ENCODE measurements at places on chromosomes 13 and 19.

GRCh38 chr13:39224671-39225240, 186.5 kb downstream of the NHLRC3 start:
- no peak for DNase-seq

GRCh38 chr19:5694956-5695648, 5.0 kb downstream of the RPL36 start:
- no peak for DNase-seq

DNA sequence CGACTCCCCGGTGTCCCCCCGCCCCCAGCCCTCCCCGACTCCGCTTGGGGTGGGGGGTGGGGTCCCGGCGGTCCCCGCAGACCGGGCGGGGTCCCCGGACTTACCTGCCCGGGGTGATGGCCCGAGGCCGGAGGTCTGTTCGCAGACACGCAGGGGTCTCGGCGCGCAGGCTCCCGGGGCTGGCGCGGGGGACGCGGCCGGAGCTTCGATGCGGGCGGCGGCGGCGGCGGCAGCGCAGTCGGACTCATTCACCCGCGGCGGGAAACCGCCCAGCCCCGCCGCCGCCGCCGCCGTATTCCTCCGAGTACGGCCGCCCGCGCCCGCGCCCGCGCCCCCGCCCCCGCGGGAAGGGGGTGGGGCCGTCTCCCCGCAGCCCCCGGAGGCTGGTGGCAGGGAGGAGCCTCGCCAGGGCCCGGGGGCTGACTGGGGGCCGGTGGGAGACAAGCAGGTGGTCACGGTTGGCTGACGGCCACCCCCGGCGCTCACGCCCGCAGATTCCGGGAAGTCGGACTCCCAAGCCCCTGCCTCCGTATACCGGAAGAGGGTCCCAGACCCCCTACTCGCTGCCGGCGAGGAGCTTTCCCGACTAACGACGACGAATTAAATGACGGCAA, at the start of gene C2CD4C:
TSS of gene C2CD4C (minus strand) at position 246 of the 614 bp plus-strand sequence. CDS start 786 bp downstream, outside the sequence.
- DNase-seq, result no peak

DNA sequence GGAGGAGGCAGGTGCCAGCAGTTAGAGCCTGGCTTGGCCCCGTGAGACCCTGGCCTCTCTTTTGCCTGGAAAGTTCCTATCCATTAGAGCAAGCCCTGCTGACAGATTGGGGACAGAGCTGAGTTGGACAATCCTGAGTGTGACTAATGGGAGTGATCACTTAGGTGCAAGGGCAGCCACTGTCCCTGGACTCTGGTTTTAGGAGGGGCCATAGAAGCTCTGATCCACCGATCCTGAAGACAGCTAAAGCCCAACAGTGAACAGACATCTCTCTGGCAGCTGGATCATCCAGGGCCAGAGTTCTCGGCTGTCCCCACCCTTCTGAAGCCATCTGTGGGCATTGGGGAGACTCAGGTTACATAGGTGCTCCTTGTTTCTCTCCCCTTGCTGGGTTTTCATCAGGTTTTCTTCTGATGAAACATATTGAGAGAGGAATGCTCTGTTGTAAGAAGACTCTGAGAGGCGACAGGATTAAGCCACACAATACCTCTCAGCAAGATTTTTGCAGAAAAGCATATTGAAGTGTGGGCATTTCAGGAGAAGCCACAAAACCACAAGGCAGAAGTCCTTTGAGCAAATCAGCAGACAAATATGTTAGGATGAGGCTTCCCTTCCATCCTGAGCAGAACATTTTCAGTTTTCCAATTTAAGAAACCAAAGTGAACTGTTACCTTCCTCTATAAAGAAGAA, 288.0 kb upstream of the MAB21L1 start:
- no peak for DNase-seq

DNA sequence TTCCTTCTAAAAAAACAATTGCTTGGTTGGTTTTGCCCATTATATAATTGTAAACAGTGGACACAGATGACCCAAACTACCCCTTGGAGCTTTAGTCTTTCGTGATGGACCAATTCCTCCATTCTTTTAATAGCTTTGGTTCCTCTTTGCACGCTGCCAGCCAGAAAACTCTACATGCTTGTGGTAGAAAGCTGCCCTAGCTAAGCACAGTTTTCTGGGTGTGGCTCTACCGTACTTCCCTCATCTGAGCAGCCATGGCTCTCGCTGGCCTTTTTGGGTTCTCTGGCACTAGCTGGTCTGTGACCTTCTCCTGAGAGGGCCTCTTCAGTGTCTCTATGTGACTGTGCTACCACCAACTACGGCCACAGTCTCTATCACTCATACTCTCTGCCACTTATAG, 29.9 kb upstream of the CEBPA start:
- DNase-seq, result no peak

DNA sequence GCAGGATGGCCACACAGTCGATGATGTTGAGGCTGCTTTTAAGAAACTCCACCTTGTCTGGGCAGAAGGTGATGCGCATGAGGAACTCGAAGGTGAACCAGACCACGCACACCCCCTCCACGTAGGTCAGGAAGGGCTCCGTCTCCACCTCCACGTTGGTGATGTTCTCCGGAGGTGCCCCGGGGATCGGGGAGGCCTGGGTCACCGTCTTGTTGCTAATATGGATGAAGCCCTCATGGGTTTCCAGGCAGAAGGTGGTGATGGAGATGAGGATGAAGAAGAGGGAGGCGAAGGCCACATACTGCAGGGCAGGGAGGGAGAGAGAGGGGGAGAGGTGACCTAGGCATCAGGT, 5.4 kb downstream of the KCNC3 start:
- DNase-seq, result no peak

DNA sequence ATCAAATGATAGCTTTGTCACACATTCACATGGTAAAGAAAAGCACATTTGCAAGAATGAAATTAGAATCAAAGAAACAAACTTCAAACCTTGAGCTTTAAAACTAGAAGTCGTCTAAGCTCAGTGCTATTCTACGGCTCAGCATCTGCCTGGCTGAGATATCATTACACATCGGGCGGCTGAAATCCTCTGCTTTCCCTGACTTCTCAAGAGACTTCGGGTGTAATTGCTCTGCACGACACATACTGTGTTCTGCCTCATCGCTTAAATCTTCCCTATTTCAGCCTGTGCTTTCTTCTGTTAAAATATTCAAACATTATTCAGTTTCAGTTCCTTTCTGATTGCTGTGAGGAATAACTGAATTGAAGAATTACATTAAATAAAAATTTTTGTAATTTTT, 265.3 kb downstream of the NALCN start:
- DNase-seq, result no peak

DNA sequence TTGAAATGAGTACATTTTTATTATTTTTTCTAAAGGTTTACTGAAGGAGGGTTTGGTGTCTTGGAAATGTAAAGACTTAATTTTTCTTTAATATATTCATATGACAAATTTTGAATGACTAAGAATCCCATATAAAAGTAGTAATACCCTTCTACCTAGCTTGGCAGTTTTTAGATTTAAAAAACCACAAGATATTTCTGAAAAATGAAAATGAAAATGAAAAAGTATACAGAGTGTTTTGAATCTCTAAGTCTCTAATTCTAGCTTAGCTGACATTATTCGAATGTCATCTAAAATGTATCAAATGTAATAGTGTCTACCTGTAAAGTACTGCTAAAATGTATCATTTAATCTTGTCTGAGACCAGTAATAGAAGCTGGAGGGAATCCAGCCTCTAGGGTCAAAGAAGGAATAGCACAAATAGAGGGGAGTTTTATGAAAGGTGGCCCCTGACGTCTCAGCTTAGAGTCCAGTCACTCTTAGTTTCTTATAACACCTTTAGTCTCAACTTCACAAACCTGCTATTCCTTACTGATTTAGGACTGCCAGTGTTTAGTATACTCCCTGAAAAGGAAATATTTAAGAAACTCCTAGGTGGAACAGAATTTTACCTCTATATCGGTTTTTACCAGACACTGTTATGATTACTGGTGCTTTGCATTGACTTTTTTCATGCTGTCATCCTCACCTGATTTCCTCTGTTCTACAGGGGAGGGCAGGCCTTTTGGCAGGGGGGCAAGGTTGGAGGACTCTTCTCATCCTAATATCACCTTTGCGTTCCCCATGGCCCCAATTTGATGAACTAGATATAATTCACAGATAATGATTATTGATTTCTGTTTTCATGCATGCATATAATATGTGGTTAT, 16.2 kb upstream of the MIR17HG start:
- DNase-seq, result no peak

GRCh38 chr13:62687732-62688131, 1272.1 kb upstream of the PCDH20 start:
- no peak for DNase-seq

- no peak for DNase-seq
Observed at GRCh38 chr13:112984954-112985802, 16.2 kb downstream of the MCF2L start.

DNA sequence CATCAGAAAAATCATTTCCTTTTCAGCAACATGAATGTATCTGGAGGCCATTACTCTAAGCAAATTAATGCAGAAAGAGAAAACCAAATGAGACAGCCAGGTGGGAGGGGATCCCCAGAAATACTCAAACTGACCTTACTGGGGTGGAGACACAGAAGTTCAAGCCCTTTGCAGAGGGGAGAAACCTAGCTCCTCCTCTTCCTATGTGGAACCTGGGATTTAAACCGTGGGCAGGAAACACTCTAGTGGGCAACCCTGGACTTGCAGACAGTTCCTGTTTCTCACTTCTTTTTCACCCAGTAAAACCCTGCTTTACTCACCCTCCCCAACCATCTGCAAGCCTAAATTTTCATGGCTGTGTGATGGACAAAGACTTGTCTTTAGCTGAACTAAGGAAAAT, 61.3 kb downstream of the SLITRK6 start:
- DNase-seq, result no peak

DNA sequence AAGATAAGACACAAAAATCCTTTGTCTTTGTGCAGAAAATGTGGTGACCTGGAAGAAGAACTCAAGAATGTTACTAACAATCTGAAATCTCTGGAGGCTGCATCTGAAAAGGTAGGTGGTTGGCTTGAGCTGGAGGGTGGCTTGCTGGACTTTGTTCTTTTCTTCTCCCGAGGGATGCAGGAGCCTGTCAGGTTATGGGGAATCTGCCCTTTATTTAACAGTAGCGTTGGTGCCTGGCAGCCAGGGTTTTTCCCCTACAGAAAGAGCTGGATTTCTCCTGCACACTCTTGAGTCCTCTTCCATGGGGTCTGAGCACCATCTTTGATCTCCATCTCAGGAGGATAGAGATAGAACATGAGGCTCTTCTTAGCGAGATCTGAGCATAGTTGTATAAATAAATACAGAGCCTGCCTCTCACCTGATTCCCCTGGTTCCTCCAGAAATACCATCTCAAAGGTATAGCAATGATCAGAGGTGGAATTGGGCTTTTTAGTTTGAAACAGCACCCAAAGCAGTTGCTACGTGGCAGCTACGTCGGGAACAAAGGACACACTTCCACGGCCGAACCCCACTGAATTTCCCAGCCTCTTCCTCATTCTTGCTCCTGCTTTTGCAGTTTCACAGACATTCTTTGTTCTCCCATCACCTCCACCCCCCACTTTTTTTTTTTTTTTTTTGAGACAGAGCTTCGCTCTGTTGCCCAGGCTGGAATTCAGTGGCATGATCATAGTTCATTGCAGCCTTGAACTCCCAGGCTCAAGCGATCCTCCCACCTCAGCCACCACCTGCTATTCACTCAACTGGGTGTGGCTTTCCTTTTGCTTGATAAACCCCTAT, 12.9 kb downstream of the TPM4 start:
- no peak for DNase-seq

GRCh38 chr19:44951179-44952159, 3.7 kb upstream of the CLPTM1 start:
- DNase-seq, result no peak

- no peak for DNase-seq
Observed at GRCh38 chr13:97199451-97199850, 22.7 kb upstream of the MBNL2 start.

- DNase-seq, result peak; percentile 22
Observed at GRCh38 chr13:23377983-23378632, 55.4 kb downstream of the SACS start.

GRCh38 chr19:31232871-31233270, 116.4 kb downstream of the TSHZ3 start:
- DNase-seq, result no peak

DNA sequence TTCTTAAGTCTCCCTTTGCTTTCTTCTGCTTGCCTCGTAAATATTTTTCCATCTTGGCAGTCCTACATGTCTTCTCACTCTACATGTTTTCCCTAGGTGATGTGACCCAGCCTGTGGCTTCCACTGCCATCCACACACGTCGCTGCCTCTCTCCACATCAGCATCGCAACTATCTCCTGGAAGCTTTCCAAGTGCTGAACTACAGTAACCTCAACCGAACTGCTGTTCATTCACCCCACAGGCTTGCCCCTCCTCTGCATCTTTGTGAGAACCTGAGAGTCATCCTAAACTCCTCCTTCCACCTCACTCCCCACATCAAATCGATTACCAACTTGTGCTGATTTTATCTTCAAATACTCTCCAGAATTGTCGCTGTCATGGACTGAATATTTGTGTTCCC, 41.2 kb upstream of the USPL1 start:
- no peak for DNase-seq

DNA sequence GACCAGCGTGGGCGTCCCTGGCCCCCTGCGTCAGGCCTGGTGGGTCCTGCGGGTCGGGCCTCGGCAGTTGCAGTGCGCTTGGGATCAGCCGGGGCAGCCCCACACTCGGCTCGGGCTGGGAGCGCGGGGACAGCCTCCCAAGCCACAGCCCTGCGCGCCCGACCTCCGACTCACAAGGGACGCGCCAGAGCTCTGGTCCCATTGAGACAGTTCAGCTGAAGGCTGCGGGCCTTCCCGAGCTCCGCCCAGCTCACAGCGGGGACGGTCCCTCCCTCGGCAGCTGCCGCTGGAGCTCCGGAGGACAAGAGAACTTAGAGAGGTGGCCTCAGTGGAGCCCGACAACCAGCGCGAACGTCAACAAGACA, 45.7 kb upstream of the ZNF730 start:
- DNase-seq, result no peak

DNA sequence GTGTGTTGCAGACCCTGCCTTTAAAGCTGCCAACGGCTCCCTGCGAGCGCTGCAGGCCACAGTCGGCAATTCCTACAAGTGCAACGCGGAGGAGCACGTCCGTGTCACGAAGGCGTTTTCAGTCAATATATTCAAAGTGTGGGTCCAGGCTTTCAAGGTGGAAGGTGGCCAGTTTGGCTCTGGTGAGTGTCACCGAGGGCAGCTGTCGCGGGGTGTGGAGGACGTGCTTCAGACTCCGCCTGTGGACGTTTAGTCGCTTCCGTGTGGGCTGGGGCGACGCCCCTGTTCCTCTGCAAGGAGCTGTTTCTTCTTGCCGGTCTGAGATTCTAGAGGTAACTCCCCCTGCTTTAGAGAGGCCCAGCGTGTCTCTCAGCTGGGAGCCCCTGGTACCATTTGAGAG, 24.5 kb downstream of the LAMP1 start:
- no peak for DNase-seq

- no peak for DNase-seq
Observed at GRCh38 chr19:14337510-14337909, 43.7 kb upstream of the ADGRE5 start.

GRCh38 chr13:32863596-32863995, 152.6 kb upstream of the KL start:
- DNase-seq, result no peak

- DNase-seq, result no peak
Observed at GRCh38 chr13:26037302-26037701, 14.5 kb downstream of the SHISA2 start.

Data from stimulated activated CD8-positive, alpha-beta memory T cell treated with anti-CD3 and anti-CD28 coated beads, Interleukin-7, amount 100 ng/mL, for 24 hours (primary cell).